ACHN (cell line): ENCODE measurements at places on chromosomes 7 and 10.

- DNase-seq: no peak
These were observed 114.6 kb downstream of the HGF start for GRCh38 chr7:81655271-81655670.

- no peak for DNase-seq
These were observed 74.6 kb downstream of the WAPL start for GRCh38 chr10:86446987-86447386.

GRCh38 chr7:42440951-42441350 is 203.9 kb upstream of the GLI3 start:
- no peak for DNase-seq

GRCh38 chr10:76885816-76886215 is 751.8 kb downstream of the KCNMA1 start:
- DNase-seq: no peak

DNA sequence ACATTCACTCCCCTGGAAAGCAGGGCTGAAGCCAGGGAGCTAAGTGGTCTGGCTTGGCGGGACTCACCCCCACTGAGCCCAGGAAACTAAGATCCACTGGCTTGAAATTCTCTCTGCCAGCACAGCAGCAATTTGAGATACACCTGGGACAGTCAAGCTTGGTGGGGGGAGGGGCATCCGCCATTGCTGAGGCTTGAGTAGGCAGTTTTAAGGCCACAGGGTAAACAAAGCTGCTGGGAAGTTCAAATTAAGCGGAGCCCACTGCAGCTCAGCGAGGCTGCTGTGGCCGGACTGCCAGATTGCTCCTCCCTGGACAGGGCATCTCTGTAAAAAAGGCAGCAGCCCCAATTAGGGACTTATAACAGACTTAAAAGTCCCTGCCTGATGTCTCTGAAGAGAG is 108.2 kb upstream of the FAM13C start:
- no peak for DNase-seq

DNA sequence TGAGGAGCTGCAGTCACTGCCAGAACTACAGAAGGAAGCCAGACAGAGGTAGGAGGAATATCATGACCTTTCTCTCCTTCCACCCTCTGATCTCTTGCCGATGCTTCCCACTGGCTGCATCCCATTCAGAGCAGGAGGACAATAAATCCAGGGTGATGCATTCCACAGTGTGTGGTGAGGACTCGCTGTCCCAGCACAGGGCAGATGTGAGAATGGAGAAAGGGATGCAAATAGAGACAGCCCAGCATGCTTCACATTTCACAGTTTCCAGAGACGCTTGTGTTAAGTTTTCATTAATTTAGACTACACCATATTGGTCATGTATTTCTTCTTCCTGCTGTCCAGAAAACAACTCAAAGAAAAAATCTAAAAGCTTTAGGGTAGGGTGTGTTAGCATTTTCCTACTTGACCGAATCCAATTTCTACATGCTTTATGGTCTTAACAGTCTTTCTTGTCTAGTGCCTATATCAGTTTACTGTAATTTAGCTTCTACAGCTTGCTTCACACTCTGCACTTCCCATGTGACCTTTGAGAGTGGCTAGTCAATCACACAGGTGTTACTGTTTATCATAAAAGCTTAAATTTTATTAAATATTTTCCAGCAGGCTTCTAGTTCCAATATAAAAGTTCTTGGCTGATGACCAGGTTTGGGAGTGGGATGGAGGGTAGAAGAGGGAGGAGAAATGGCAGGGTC is 155.6 kb downstream of the RAPGEF5 start:
- DNase-seq: no peak
